Effector memory CD8-positive, alpha-beta T cell (primary cell): ENCODE measurements at places on chromosomes 1 and 21.

DNA sequence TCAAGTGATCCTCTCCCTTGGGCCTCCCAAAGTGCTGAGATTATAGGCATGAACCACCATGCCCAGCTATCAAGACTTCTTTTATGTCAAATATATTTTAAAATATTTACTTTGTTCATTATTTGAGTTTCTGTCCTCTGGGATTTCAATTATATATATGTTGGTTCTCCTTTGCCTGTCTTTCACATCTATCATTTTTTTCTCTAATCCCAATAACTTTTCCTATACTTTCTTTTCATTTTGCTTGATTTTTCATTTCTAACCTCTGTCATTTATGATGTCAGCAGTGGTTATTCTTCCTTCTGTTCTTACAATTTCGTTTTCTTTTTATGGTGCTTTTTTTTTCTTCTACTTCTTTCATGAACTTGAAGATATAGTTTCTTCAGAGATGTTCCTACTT lies 47.3 kb downstream of the SLC35F3 start:
- H3K27me3 ChIP-seq = peaks cover 16% of the 10 kb centered on the region
- H3K4me3 ChIP-seq = no peak overlapping the region
- no peak overlapping the region for H3K27ac ChIP-seq
- DNase-seq = no peak
- H3K36me3 ChIP-seq = no peaks in the 10 kb centered on the region

- H3K36me3 ChIP-seq = no peaks in the 10 kb centered on the region
- no peaks in the 10 kb centered on the region for H3K4me1 ChIP-seq
- no peak overlapping the region for H3K27ac ChIP-seq
- no peak for DNase-seq
- peaks cover 67% of the 10 kb centered on the region for H3K27me3 ChIP-seq
These were observed 182.1 kb downstream of the ETS2 start for GRCh38 chr21:38987633-38988508.

GRCh38 chr1:21814981-21815582 lies 3.0 kb downstream of the LDLRAD2 start:
- H3K4me1 ChIP-seq = no peaks in the 10 kb centered on the region
- H3K36me3 ChIP-seq = no peaks in the 10 kb centered on the region
- H3K27me3 ChIP-seq = peaks cover 47% of the 10 kb centered on the region
- DNase-seq = no peak

DNA sequence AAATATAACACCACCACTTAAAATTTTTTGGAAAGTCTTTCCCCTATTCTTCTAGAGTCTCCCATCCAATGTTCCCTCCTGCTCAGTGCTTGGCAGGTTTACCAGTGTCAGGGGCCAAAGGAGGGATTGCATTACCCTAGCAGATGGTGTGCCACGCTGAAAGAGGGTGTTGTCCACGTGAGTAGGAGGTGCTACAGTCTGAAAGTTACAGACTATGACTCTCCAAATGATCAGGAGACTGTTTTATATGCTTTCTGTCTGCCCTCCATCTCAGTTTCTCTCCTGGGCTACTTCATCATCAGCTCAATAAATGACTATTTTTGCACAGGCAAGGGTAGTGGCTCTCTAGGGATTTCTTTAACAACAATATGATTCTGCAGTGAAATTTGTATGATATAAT lies 31.3 kb upstream of the ANGPTL7 start:
- H3K4me3 ChIP-seq = no peak overlapping the region
- no peaks in the 10 kb centered on the region for H3K4me1 ChIP-seq
- no peak for DNase-seq
- peak overlapping the region; percentile 16 for H3K27ac ChIP-seq
- H3K36me3 ChIP-seq = peaks cover 34% of the 10 kb centered on the region
- no peaks in the 10 kb centered on the region for H3K27me3 ChIP-seq

- peaks cover 3% of the 10 kb centered on the region for H3K36me3 ChIP-seq
- H3K27me3 ChIP-seq = peaks cover 32% of the 10 kb centered on the region
- no peaks in the 10 kb centered on the region for H3K4me1 ChIP-seq
- no peak overlapping the region for H3K4me3 ChIP-seq
These were observed 147.6 kb upstream of the C1orf174 start for GRCh38 chr1:4047666-4048065.
